ENCODE measurements at places on chromosomes 16 and 17.

GRCh38 chr17:66514227-66514806 is 211.9 kb downstream of the PRKCA start:
- DNase-seq = peak; percentile 21

DNA sequence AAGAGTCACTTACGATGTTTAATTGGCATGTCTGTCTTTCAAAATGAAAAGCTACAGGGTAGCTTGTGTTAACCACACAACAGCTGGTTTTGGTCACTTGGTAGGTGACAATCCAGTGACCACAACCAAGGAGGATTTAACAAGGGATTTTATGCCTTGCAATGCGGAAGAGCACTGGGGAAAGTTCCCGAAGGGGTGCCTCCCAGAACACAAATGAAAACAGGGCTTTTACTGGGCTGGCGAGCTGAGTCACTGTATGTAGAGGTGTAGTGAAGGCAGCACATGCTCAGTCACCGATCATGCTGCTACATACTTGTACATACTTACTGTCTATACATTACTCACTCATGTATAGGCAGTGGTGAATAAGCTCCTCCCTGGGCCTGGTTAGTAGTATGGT is 483.5 kb downstream of the CDH13 start:
- DNase-seq = no peak

- DNase-seq = peak; percentile 59
These were observed 1.8 kb upstream of the UBTF start for GRCh38 chr17:44221084-44221861.

- DNase-seq = no peak
These were observed 50.8 kb upstream of the PVALEF start for GRCh38 chr17:81114351-81115093.

GRCh38 chr17:60093694-60094093 is 15.0 kb upstream of the HEATR6 start:
- DNase-seq = no peak

GRCh38 chr17:38910325-38910724 is 15.1 kb upstream of the LASP1NB start:
- DNase-seq = no peak

DNA sequence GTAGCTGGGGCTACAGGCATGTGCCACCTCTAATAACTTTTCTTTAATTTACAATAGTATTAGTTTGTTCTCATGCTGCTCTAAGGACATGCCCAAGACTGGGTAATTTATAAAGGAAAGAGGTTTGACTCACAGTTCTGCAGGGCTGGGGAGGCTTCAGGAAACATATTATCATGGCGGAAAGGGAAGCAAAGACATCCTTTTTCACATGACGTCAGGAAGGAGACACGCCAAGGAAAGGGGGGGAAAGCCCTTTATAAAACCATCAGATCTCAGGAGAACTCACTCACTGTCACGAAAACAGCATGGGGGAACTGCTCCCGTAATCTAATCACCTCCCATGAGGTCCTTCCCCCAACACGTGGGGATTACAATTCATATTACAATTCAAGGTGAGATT is 18.3 kb downstream of the IL4R start:
- DNase-seq = no peak

- DNase-seq = no peak
These were observed 10.9 kb upstream of the GGA2 start for GRCh38 chr16:23521037-23521743.

- no peak for DNase-seq
These were observed 4.5 kb upstream of the SNX20 start for GRCh38 chr16:50685462-50686063.

GRCh38 chr17:74158761-74159160 is 44.7 kb upstream of the RPL38 start:
- DNase-seq = no peak

- DNase-seq = no peak
These were observed 5.2 kb upstream of the RPL13 start for GRCh38 chr16:89555265-89555664.

DNA sequence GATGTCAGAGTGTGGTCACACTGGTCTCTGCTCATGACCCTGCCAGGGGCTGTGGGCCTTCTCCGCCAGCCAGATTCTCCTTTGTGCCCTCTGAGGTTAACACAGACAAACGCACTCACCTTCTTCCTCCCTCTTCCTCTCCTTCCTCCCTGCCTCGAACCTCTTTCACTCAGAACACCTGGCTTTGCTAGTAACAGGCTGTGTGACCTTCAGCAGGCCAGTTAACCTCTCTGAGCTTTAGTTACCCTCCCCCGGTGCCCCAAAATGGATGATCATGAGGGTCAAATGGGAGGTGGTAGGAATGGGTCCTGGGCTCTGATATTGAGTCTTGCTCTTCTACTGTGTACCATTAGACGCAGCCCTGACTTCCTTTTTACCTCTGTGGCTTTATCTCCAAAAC is 127.1 kb downstream of the OR1D5 start:
- DNase-seq = no peak

- DNase-seq = no peak
These were observed 74.5 kb upstream of the TNRC6C start for GRCh38 chr17:77884019-77884418.

- no peak for DNase-seq
These were observed 102.9 kb downstream of the HIC1 start for GRCh38 chr17:2157675-2158395.

DNA sequence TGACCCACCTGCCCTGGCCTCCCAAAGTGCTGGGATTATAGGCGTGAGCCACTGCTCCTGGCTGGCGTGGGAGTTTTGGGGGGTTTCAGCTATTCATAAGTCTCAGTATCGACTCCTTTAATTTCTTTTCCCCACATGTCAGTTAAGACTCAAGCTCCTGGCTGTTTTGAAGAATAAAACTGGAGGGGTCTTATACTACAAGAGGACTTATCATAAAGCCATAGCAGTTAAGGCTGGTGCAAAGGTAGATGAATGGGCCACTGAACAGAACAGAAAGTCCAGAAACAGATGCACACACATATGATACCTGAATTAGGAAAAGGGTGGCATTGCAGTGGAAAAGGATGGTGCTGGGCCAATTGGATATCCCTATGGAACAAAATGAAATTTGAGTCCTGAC is 47.4 kb downstream of the TBX4 start:
- DNase-seq = no peak

DNA sequence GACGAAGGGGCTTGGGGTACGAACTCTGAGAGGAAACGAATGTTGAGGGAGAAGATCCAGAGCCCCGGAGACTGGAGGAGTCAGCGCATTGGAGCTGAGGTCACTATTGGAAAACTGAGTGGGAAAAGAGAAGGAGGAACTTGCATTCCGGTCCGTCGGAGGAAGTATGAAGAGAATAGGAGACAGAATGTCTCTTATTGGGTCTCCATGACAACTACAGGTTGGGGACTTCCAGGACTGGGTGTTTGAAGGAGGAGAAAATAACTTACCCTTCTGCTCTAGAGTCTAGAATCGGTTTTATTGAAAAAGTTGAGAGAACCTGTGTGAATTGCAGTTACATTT is 537 bp downstream of the GOSR1 start:
- no peak for DNase-seq

- DNase-seq = no peak
These were observed 30.7 kb downstream of the PIEZO1 start for GRCh38 chr16:88754109-88754911.

DNA sequence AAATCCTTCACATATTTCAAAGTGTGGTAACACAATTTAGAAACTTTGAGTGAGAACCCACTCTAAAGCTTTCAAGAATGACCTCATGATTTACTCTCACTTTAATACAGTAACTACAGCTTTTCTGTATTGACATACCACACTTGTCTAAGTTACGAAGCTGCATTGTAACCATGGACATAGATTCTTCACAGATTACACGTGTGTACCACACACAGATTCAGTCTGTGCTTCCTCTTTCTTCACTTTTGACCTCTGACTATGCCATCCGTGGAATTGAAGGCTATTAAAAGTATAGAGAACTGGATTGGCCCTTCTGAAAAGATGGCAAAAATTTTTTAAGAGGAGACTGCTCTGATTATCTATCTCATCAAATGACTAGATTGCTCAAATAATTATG is 172.7 kb downstream of the TANC2 start:
- DNase-seq = no peak

Measured in stimulated activated CD4-positive, alpha-beta T cell treated with anti-CD3 and anti-CD28 coated beads, Interleukin-12 subunit alpha, Interleukin-12 subunit beta, amount 100 ng/mL, for 24 hours (primary cell).